T-helper 17 cell (primary cell): ENCODE measurements at places on chromosomes 16 and 17.

GRCh38 chr17:13044572-13045065 is 26.8 kb upstream of the ELAC2 start:
- DNase-seq, result no peak

DNA sequence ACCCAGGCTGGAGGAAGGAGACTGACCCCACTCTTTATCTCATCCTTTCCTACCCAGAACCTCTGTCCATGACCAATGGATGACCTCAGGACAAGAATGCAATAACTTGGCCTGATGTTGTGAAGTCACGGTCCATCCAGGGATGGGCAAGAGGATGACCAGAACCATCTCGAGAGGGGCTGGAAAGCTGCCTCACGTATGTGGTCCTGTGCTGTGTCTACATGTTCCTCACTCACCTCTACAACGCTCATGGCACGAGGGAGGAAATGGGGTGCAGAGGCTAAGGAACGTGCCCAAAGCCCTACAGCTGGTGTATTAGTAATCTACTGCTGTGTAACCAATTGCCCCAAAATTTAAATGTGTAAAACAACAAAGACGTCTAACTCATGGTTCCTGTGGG is 7.3 kb upstream of the KCTD5 start:
- no peak for DNase-seq

- DNase-seq, result peak; percentile 15
These were observed 14.5 kb downstream of the C17orf100 start for GRCh38 chr17:6666077-6666521.

GRCh38 chr16:53773150-53773846 is 69.3 kb downstream of the FTO start:
- DNase-seq, result no peak

- no peak for DNase-seq
These were observed 5.9 kb downstream of the ZNF646 start for GRCh38 chr16:31080035-31080629.

DNA sequence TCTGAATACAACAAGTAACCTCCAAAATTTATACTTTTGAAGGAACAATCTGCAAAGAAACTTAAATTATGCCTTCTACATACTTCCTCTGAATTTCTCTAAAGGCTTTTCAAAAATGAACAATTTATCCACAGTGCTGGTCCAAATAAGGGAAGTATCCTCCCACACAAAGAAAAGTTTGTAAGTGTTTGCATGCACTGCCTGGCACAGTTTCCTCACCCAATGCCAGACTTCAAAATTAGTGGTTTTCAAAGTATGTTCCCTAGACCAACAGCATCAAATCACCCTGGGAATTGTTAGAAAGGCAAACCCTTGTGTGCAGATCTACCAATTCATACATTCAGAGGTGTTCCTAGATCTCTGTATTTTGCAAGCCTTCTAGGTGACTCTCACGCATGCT is 82.5 kb downstream of the PCTP start:
- DNase-seq, result no peak

DNA sequence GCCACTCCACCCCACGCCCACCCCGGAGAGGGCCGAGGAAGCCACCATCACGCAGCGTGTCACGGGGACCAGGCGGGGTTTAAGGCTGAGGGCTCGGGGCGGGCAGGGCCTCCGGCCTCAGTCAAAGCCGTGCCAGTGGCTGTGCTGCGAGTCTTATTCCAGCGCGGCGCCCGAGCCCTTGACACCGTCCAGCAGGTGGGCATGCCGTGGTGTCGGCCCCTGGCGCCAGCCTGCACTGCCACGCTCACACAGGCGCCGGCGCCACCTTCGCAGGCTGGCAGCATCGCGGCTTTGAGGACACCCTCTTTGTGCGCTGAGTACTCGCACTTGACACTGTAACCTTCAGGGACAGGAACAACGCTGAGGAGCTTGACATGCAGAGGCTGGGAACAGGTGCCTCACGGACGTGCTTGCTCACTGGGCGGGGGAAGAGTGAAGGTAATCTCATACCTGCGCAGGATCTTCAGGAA is 34.0 kb upstream of the ZNF629 start:
- no peak for DNase-seq
